Glomerular endothelial cell (primary cell): ENCODE measurements at places on chromosomes 6 and 20.

DNA sequence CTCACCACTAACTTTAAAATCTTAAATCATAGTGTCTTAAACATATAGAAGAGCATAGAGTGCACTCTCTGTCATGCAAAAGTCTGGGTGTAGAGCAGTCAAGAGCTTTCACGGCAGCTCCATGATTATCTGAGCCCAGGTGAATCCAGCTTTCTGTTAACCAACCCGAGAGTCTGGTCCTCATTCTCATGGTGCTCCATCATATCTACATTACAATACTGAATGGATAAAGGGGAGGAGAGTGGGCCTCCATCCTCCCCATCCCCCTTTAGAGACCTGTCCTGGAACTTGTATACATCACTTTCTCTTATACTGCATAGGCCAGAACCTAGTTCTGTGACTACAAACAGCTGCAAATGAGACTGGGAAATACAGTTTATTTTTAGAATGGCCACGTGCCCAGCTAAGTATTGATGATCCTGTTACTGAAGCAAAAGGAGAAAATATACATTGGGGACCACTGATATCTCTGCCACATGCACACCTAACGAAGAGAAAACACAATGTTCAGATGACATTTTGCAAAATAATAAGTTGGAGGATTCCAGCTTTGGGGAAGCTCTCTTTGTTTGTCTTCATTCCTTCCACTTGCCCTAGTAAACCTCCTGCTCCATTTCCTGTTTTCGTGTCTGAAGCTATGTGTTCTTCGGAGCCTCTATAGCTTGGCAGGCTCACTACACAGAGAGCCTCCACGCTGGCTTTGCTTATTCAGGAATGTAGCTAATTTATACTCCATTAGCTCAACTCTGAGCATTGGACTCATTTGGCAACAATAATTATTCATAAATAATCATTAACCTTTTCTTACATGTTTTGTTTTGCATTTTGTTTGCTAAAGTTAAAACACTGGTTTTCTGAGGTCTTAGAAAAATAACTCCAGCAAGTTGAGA, 110.1 kb downstream of the IYD start:
- no peak for DNase-seq

- no peak for DNase-seq
These were observed 38.8 kb downstream of the MAP7 start for GRCh38 chr6:136511397-136511796.

GRCh38 chr6:15036690-15037245, 209.1 kb upstream of the JARID2 start:
- DNase-seq, result no peak

DNA sequence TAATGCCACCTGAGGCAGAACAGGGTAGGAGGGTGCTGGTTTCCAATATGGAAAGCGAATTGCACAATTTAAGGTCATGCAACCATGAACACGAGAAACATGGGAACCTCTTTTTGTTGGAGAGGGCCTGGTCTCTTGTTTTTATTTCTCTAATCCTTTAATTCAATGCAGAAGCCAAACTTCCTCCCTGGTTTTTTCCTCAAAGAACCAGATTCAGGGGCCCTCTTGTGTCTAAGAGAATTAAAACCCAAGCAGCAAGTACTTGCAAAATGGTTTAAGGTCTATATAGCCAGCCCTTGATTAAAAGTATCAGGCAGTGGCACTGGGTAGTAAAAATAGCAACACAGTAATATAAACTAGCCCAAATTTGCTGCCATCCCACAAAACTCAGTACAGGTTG, 19.5 kb downstream of the GSTA4 start:
- no peak for DNase-seq

GRCh38 chr6:38024908-38025307, 205.4 kb downstream of the ZFAND3 start:
- no peak for DNase-seq

DNA sequence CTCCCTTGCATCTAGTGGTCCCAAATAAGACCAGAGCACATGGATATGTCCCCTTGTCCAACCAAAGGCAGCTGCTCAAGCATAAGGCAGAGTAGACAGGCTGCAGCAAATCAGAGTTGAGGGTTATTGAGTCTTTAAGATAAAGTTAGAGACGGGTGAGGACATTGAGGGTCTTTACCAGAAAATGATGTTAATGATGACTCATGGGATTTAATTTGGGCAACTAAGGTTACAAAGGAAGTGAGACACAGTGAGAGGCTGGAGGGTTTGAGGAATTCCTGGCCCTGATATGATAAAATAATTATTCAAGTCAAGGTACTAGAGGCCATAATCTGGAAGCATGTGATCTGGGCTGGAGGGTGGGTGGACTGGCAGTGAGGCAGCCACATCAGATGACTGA, 133.6 kb downstream of the ALDH8A1 start:
- no peak for DNase-seq

DNA sequence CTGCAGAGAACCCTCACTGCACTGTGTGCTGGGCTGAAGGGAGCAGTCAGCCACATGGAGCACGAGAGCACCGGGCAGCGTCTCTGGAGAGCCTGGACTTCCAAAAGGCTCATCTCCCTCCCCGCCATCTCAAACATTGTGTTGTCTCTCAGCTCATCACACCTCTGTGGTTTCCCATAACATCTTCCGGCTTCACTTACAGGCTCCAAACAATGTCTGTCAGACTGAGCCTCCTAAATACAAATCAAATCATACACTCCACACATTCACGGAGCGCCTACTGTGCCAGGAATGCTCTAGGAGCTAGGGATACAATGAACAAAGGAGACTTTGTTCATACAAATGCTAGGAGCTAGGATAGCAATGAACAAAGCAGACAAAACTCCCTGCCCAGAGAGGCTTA, 398.0 kb downstream of the RNGTT start:
- DNase-seq, result no peak

GRCh38 chr20:9066191-9066590, 2.7 kb upstream of the PLCB4 start:
- no peak for DNase-seq

DNA sequence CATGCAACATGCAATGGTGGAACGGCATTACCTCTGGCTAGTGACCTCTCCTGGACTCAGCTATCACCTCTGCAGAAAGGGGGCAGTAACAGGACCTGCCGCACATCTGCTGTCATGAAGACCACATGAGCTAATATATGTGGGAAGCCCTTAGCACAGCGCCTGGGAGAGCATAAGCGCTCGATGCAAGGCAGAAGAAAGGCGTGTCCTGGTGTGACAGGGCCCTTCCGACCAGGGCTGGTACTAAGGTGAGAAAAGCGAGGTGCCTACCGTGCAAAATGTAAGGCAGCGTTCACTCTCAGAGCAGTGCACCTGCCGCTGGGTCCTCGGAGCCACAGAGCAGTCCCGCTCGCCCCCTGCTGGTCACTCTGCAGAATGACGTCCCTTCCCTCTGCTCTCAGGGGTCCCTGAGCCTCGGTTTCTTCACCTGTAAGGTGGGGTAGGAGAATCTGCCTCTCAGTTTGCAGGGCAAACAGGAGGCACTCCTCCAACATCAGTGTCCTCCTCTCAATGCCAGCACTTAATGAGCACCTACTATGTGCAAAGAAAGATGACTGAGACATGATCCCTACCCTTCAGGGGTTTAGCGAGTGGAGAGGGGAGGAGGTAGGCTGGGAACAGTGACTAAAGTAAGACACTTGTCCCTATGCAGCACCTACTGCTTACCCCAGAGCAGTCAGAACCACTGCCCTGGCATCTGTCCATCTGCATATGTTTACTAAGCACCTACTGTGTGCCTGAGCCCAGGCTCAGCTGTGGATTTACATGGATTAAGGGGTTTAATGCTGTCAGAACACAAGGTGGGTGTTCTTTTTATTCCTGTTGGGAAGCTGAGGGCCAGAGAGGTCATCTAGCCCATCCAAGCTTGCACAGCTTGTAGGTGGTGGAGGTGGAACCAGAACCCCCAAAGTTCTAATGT, 41.1 kb upstream of the PTGIS start:
- no peak for DNase-seq

DNA sequence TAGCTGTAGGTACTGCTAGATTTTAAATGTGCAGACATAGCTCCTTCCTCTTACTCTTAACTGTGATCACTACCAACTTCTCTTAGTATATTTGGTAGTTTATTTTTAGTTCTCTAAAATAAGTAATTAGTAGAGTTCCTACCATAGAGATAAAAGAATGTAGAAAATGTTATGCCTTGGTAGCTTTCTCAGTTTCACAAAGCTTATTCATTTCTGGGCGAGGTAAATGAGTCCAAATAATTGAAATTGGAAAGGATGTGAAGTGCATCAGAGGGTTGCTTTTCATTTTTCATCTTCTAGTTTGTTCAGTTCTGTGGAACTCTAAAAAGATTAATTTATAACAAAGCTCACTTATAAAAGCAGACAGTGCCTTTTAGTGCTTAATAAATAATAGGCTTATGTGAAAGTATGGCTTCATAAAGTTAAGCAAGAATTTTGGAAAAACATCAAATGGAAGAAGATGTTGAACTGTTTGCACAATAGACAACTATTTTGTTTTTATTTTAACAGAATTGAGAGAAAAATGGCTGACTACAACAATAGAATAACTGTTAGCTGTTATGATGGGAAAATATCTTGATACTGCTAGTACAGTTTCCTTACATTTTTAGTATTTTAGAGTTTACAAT, 303.7 kb downstream of the UTRN start:
- no peak for DNase-seq

DNA sequence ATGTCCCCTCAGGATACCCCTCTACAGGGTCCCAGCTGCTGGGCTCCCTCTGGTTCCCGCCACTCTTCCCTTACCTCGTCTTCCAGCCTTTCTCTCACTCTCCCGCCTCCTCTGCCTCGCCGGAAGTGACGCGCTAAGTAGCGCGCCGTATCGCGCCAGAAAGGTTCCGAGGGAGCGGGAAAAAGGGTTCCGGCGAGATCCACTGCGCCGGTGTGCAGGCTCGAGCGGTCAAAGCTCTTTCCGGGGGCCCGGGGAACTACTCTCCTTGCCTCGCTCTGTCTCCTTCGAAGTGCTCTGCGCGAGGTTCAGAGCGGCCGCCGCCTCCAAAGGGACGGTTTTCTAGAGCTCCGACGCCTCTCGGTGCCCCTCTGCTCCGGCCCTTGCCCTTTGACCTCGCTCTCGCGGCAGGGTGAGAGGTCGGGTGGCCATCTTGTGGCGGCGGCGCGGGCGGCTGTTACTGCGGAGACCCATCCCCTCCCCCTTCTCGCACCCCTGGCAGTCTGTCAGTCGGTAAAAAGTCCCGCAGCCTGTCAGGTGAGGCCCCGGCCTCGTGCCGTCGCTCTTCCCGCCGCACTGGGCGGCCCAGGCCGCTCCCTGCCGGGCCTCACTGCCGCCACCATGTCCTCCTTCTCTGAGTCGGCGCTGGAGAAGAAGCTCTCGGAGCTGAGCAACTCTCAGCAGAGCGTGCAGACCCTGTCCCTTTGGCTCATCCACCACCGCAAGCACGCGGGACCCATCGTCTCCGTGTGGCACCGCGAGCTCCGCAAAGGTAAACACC, at the start of the genes RPRD1B and TTI1:
RPRD1B (plus strand) TSS at position 417 of the 778 bp plus-strand sequence; CDS start at position 619, 202 bp downstream.
TTI1 (minus strand) TSS at position 127 of the 778 bp plus-strand sequence. CDS start 19,640 bp downstream, outside the sequence.
- DNase-seq, result peak; percentile 47

DNA sequence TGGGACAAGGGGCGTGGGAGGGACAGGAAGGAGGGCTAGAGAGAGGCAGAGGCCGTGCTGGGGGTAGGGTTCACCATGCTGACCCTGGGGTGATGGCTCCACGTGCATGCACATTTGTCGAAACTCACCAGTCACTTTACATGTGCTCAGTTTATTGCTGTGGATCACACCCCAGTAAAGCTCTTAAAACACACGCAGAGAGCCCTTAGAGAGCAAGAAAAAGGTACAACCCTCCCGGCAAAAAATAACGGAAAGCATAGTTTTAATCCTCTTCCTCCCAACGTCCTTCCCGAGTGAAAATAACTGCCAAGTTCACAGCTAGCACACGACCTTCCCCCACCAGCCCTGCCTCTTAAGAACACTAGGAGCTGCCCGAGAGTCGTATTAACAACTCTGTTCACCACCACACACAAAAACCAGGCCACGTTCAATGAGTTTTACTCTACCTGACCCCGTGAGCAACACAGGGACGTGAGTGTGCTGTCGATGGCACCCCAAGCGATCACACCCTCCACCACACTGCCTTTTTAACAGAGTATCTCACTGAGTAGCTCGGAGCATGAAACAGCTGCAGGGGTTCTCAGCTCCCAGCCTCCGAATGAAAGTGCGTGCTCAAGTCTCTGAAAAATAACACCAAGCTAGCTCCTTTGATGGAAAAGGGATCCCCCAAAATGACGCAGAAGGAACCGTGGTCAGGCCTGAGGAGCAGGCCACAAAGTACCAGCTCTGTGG, 39.7 kb downstream of the TAF4 start:
- DNase-seq, result peak; percentile 18

GRCh38 chr6:47303861-47304260, 5.8 kb downstream of the TNFRSF21 start:
- no peak for DNase-seq

GRCh38 chr6:35417979-35418661, 34.0 kb upstream of the FANCE start:
- no peak for DNase-seq

GRCh38 chr6:136439514-136440190, 110.6 kb downstream of the MAP7 start:
- DNase-seq, result no peak

- no peak for DNase-seq
These were observed 57.3 kb downstream of the OPRM1 start for GRCh38 chr6:154096316-154096715.

GRCh38 chr20:49447946-49448809, 34.3 kb downstream of the KCNB1 start:
- DNase-seq, result no peak

DNA sequence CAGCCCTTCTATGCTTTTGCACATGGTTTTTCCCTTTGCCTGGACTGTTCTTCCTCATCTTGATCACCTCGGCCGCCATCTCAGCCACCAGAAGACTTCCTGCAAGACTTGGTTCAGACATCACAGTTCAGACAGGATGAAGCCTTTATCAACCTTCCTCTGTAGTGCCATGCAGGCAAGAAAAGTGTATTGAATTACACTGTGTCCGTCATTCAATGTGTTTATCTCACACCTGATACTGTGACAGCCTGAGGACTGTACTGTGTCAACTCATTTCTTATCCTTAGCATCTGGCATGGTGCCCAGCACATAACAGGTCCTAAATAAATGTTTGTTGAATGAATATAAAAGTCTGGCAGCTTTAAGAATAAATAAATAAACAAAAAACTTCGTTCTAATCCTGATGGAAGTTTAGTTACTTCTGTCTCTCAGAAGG, 133.3 kb upstream of the MAN1A1 start:
- no peak for DNase-seq

GRCh38 chr20:52852714-52853113, 119.4 kb upstream of the TSHZ2 start:
- no peak for DNase-seq

DNA sequence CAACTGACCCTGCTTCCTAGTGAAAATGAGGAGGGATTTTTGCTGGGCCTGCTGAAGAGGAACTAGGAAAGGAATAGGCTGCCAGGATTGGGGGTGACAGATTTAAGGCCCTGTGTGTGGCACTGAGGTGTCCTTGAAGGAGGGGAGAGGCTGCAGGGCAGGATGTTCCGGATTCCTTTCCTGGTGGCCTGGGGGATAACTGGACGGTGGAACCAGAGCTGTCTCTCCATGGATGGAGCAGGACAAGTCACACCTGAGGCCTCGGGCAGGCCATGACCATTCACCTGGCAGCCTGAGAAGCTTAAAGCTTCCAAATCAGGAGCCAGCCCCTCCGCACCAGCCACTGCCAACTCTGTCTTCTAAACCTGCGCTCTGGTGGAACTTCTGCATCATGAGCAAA, 56.0 kb upstream of the SLC22A23 start:
- no peak for DNase-seq
